ENCODE measurements at places on chromosomes 2 and 18.
A peak's percentile ranks its signal among the peaks of the same experiment; 100 is the strongest.

GRCh38 chr2:88170472-88170892 is 336 bp downstream of the THNSL2 start:
- no peak for DNase-seq

- DNase-seq: no peak
Observed at GRCh38 chr18:63079114-63079513, 240.5 kb downstream of the BCL2 start.

GRCh38 chr2:206820807-206821206 is 55.4 kb downstream of the FASTKD2 start:
- no peak for DNase-seq

DNA sequence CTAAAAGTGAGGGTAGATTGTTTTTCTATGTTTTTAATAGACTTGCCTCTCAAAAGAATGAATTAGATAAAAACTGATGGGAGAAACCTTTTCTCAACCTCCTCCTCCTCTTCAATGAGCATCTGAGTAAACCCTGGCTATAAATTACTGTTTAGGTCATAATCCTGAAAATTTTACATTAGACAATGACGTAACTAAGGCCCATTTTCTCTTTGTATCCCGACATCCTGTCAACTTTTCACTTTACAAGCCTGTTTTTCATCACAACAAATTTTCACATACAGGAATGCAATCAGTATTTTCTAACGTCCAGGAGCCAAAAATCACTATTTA is 1.3 kb downstream of the SPIRE1 start:
- no peak for DNase-seq

GRCh38 chr2:114968748-114969400 is 526.4 kb downstream of the DPP10 start:
- DNase-seq: no peak

GRCh38 chr2:215361211-215361875 is 49.5 kb downstream of the ATIC start:
- DNase-seq: no peak

DNA sequence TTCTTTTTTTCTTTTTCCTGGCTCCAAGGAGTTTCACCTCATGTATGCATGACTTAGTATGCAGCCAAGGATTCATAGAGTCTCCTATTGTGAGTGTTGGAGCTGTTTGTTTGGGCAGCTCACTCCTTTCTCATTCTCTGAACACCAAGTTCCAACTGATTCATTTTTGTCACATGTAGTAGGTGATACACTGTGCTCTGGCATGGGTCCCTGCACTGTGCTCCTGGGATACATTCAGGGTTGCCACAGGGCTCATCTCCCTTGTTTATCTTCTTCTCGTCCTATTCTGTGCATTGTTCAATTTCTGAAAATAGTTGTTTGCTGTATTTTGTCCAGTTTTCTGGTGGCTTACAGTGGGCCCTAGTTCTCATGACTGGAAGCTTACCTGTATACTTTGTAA is 96.8 kb downstream of the ZNF407 start:
- no peak for DNase-seq

DNA sequence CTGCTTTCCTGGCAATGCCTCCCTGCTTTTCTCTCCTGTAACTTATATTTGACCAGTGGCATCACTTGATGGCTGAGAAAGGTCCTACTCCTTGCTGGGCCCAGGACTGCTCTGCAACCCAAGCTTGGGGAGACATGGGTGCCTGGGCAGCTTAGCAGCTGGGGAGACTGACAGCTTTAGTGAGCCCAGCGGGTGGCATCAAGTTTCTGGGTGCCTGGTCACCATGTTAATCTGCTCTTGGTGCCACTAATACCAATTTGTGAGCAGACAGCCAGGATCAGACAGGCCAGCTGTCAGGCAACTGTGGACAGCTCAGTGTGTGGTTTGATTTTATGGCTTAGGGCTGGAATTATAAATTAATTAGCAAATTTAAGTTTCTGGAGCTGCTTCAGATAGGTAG is 144.8 kb upstream of the GLI2 start:
- DNase-seq: no peak

DNA sequence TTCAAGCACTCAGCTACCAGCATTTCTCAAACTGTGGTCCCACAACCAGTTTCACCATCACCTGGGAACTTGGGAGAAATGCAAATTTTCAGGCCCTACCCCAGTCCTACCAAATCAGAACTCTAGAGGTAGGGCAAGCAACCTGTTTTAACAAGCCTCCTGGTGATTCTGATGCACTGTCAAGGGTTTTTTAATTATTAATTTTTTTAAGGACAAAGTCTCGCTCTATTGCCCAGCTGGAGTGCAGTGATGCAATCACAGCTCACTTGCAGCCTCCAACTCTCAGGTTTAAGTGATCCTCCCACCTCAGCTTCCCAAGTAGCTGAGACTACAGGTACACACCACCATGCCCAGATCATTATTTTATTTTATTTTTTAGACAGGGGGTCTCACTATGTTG is 7.8 kb downstream of the ACMSD start:
- no peak for DNase-seq

- DNase-seq: no peak
Observed at GRCh38 chr2:164890544-164890943, 48.9 kb upstream of the COBLL1 start.

GRCh38 chr18:76720683-76721082 is 101.7 kb upstream of the ZNF236 start:
- no peak for DNase-seq

- DNase-seq: no peak
Observed at GRCh38 chr2:133816037-133816436, 247.8 kb upstream of the NCKAP5 start.

DNA sequence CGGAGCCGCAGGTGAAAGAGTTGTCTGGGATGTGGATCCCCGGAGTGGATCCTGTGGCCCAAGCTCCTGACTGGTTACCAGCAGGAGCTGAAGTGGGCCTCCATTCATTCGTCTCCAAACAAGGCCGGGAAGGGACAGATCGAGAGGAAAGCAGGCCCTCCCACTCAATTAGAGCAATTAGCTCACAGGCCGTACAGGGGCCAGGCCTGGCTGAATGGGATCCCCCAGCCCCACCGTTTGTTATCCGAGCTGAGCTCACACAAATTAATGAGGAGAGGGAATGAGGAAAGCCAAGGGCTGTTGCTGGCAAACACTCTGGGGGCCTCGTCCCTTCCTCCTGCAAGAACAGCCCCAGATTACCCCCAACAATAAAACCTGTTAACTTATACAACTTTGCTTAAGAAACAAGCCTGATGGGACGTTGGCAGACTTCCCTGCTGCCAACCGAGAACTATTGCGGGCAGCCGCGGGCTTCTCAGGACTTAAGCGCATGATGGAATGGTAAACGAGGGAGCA is 338.0 kb downstream of the BCL11A start:
- DNase-seq: peak; percentile 2

DNA sequence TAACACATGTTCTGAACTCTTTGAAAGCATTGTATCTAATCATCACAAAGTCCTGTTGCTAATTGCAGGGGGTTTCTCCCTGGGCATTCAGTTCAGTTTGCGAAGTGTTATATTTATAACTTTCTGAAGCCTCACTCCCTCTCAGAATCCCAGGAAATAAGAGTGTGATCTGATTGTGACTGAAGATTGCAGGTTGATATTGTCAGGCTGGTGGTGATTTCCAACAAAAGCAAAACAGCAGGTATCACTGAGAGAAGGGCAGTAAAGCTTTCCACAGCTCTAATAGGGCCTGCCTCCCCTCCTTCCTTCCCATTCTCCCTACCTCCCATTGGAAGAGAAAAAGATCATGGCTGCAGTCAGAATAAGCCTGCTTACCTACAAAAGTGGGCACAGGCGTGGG is 466.7 kb upstream of the FSHR start:
- no peak for DNase-seq

GRCh38 chr2:120233292-120233691 is 10.1 kb upstream of the TMEM185B start:
- DNase-seq: no peak

DNA sequence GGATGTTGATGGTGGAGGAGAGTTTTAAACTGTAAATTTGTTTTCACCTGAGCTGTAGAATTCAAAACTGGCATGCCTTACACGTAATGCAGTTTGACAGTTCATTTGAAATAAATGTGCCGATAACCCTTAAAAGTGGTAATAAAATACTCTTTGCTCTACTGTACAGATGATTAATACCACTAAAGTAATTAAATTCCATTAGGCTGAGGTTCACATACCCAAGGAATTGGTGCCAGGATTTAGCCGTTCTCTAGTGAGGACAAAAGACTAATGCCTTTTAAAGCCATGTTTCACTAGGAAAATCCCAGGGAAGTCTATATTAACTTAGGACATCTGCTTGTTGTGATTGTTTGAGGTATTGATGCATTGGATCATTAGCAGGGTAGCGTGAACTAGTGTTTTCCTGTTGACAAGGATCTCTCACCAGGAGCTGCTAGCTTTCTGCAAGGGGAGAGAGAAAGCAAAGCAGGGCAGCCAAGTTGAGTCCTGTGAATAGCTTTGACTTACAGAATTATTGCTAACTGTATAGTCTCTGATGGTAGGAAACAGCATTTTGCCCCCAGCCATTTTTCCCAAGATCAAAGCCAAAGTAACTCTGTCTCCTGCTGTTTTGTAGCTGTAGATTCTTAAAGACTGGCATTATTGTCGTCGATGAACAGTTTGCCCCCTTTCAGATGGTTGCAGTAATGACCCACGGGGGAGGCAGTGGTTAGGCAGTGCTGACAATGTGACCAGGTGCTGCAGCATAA is 280.9 kb upstream of the FANCL start:
- DNase-seq: no peak

DNA sequence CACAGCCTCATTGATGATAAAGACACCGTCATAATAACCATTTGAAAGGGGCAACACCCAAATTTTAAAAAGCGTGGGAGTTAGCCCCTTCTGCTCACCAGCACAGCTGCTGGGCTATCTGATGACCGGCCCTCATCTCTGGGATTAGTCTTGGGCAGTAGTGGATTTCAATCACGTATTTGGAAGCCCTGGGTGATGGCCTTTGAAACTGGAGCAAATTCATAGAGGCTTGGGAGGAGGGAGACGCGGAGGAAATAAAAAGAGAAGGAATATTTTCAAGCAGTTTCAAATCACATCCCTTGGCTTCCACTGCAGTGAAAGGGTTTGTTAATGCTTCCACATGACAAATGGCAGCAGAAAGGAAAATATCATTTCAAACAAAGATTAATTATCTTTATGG is 357.8 kb downstream of the ZNF516 start:
- DNase-seq: no peak

DNA sequence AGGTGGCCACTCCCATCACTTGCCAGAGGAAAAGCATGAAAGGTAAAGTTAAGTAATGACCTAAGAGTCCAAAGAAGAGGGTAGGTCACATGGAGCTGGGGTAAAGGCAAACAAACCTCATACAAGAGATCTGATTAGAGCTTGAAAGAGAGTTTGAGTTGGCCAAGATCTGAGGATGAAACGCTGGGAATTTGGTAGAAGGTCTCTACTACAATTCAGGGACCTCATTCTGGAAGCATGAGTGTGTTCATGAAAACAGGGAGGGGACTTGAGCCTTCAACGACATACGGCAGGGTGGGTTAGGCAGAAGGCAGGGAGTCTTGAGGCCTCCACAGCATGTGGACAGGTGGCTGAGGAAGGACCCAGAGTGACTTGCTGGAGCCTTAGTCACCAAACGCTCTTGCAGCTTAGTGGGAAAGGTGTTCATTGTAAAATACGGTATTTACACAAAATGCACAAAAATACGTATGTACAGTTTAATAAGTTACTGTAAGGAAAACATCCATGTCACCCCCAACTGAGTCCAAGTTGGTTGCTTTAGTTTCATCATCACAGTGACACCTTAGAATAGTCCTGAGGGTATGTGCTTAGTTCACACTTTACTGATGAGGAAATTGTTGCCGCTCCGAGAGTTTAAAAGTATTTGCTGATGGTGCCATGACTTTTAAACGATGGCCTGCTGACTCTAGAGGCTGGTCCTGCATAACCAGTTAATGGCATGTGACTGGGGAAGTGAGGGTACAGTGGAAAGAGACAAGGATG is 5.0 kb upstream of the FARP2 start:
- no peak for DNase-seq

- DNase-seq: no peak
Observed at GRCh38 chr2:139033300-139033699, 253.1 kb upstream of the NXPH2 start.

GRCh38 chr2:163345795-163346573 is 389.8 kb downstream of the FIGN start:
- no peak for DNase-seq

- DNase-seq: peak; percentile 75
Observed at GRCh38 chr18:11150271-11150615, 874 bp upstream of the PIEZO2 start.

DNA sequence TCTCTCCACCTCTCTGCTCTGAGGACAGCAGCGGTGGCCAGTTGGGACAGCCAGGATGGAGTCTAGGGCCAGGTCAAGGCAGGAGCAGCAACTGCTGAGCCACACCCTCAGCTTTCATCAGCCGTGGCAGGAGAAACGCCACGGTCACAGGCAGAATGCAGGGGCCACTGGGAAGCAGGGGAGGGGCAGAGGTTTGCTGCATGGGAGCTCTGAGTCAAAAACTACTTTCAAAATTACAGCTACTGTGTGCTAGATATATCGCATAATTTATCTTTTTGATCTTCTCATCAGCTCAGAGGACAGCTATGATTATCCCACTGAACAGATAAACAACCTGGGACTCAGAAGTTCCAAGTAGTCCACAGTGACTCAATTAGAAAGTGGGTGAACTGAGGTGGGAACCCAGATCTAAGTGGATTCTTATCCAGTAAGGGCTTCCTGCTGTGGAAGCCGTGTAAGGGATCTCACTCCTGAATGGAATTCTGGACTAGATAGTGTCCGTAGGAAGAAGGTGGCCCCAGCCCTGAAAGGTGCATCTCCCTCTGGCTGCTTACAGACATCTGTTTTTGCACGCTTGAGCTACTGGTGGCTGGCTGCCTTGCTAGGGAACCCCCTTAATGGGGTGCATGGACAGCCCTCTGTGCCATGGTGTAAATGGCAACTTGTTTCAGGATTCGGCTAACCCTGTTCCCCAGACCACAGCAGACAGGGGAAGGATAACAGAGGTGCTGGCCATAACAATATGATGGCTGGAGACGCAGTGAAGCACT is 194.6 kb upstream of the SMAD2 start:
- DNase-seq: no peak

DNA sequence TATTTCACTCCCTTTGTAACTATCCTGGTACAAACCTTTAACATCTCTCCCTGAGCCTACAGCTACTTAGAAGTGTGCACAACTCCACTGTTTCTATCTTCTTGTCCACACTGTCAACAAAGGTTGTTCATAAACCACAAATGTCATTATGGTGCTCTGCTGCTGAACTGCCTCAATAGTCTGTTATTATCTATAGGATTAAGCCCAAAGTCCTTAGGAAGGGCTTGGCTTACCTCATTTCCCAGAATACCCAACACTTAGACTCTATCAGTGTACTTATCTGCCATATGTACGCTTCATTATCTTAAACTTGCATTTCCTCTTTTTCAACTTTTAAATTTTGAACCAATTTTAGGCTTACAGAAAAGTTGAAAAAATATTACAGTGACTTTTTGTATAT is 94.2 kb downstream of the HNMT start:
- no peak for DNase-seq

All from iPS DF 6.9 (cell line).